ENCODE measurements at places on chromosomes 4 and X. TPM values are rescaled to one million over a fixed set of nuclear protein-coding genes. Genes with fewer than 3 reads are reported as not detected.

The HPGDS gene
- total RNA-seq, result 2.0 TPM

The PNMA5 gene
- not detected for total RNA-seq

The MGARP gene
- total RNA-seq, result 1.6 TPM

The BEX1 gene
- 2.0 TPM for total RNA-seq

The CCDC158 gene
- 1.3 TPM for total RNA-seq

The SLC7A11 gene
- 0.16 TPM for total RNA-seq

The POLN gene
- total RNA-seq, result 4.3 TPM

The CITED1 gene
- total RNA-seq, result 28.2 TPM

The NLGN3 gene
- under 0.01 TPM for total RNA-seq

The HGFAC gene
- not detected for total RNA-seq

The ANXA10 gene
- not detected for total RNA-seq

The MAOA gene
- total RNA-seq, result 128 TPM

The AMELX gene
- not detected for total RNA-seq

The SORCS2 gene
- total RNA-seq, result 1.3 TPM
